ENCODE measurements at places on chromosomes 3 and 15.

DNA sequence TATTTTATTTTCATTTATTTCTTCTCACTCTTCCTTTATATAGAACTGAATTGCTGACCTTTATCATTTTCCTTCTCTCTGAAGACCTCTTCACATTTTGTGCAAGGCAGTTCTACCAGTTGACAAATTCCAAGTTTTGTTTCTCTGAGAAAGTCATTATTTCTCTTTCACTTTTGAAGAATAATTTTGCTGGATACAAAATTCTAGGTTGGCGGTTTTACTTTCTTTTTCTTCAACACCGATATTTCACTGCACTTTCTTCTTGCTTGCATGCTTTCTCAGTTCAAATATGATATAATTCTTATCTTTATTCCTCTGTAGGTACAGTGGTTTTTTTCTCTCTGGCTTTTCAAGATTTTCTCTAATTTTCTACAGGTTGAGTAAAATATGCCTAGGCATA lies 15.9 kb downstream of the RFX7 start:
- no peak for DNase-seq

- no peak for DNase-seq
Measured at GRCh38 chr3:131421301-131421700, 39.7 kb downstream of the NUDT16 start.

- no peak for DNase-seq
Measured at GRCh38 chr15:73626072-73626471, 7.1 kb downstream of the NPTN start.

GRCh38 chr3:17742880-17743657 lies 638 bp upstream of the TBC1D5 start:
- no peak for DNase-seq

DNA sequence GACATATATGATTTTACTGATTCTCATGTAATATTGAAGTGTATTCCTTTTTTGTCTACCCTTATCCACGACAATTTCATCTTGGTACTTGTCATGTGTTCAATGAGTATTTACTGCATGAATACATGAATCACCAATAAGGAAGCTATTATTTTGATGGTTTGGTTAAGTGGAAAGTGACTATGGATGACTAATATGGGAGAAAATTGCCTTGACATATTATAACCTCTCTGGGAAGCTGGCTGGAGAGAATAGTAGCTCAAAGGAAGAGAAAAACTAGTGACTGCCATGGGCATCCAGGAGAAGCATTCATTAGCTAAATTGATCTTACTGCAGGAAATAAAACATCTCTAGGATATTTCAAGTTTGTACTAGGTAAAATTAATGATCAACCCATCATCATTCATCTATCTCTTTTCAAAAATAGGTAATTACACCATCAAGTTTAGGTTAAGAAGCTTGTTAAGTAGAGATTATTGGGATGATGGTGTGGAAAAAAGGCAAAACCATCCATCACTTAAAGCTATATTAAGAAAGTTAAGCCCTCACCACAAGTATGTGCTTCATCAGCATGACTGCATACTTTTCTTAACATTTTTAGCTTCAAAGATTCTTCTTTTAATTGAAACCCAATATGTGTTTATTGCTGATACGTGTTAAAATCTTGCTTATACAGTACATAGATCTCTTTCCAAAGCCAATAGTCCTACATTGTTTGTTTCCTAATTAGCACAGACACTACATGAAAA lies 455.2 kb upstream of the ARPP21 start:
- DNase-seq = no peak

DNA sequence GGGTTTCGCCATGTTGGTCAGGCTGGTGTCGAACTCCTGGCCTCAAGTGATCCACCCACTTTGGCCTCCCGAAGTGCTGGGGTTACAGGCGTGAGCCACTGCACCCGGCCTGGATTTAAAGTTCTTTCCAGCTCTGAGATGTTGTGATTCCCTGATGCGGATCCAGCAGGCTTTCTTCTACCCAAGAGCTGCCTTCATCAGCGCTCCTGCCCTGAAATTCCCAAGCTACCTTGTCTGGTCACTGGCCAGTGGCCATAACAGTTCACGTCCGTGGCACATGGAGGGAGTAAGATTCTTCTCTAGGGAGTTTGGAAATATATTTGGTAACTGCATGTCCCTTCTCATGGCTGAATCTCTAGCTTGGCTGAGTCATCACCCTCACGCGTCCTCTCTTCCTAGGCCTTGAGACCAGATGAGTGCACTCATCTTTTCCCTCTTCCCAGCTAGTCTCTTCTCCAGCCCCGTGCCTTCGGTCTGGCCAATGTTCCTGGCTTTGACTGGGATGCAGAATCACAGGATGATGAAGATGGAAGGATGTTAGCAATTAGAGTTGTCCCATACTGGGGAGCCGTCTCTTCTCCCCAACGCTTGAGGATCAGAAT lies 29.8 kb upstream of the APOD start:
- DNase-seq = no peak

- no peak for DNase-seq
Measured at GRCh38 chr3:76972624-76973296, 67.1 kb upstream of the ROBO2 start.

- DNase-seq = no peak
Measured at GRCh38 chr3:190004656-190005055, 116.0 kb downstream of the P3H2 start.

GRCh38 chr3:175826759-175827158 lies 967.6 kb downstream of the NAALADL2 start:
- DNase-seq = no peak

GRCh38 chr15:40354408-40355171 lies 3.4 kb upstream of the DISP2 start:
- DNase-seq = no peak

GRCh38 chr3:171377859-171378258 lies 82.3 kb downstream of the TNIK start:
- no peak for DNase-seq

- peak; percentile 41 for DNase-seq
Measured at GRCh38 chr3:160885791-160886286, 129.8 kb downstream of the PPM1L start.

DNA sequence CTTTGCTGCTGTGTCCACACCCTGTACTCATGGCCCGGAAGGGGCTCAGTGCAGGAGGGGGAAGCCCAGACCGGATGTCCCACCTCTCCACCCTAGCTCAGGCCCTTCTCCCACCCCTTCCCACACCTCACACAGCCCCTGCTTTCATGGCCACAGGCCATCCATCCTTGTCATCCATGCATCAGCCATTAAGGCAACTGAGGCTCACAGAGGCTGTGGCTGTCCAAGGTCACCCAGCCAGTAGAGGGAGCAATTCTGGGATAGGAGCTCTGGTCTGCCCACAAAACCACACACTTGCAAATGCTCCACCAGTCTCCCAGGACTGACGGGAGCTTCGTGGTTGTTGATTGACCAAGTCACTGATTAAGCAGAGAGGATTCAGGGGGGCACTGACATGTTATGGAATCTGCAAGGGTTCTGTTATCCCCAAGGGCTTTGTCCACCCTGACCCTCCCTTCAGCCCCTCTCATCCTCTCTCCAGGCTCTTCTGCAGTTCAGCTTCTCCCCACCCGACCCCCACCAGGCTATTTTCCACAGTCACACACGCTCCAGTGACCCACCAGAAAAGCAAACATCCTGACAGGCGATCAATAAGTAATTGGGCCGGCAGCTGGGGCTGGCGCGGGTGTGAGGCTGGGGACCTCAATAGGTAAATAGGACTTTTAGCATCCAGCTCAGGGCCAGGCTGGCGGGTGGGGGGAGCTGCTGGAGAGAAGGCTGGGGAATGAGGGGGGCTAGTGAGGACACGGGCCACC lies 15.1 kb downstream of the LINGO1 start:
- DNase-seq = no peak

- DNase-seq = no peak
Measured at GRCh38 chr3:74315291-74315690, 299.2 kb downstream of the CNTN3 start.

DNA sequence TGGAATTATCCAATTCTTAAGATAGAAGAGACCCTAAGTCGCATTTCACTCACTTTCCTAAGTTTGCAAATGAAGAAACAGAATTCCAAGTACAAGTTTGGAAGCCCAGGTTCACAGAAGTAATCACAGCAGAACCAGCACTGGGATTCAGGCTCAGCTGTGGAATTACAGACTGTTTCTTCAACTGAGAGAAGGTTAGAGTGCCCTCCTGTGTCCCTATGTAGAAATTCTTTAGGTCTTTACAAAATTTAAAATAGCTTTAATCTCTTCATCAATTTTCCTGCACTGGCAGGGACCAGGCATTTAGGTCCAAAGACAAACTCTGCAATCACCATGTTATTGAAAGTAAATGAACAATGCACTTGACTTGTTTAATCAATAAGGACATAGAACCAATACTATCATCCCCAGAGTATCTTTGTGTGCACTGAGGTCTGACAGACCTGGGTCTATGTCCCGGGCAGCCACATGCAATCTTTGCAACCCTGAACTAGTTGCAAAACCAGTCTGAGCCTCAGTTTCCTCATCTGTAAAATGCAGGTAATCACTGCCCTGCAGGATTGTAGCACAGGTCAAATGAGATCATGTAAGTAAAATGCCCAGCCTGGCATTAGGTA lies 96.3 kb upstream of the ZBED2 start:
- DNase-seq = no peak

DNA sequence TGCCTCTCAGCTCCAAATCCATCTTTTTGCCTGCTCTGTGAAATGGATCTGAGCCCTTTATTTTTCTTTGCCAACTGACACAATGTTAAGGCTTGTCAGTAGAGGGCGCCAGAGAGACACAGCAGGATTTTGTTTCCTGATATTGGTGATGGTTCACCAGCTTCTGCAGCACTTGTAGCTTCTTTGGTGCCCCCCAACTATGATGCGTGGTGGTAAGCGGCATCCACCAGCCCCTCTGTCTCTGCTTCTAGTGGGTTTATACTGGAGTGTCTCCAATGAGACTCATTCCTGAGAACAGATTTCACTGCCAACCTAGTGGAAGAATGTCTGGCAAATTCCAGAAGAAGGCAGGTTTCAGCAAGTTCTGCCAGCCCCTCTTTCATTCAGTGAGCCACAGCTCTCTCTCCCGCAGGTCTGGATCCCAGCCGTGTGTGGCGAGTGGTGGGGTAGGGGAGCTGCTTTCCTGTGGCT lies 471.9 kb upstream of the FRG2C start:
- DNase-seq = no peak

GRCh38 chr15:41377978-41378377 lies 24.3 kb downstream of the NDUFAF1 start:
- no peak for DNase-seq

- DNase-seq = no peak
Measured at GRCh38 chr3:133890972-133891644, 4.6 kb downstream of the RAB6B start.
